ENCODE measurements at places on chromosomes 3 and 15. TPM values are rescaled to one million over a fixed set of nuclear protein-coding genes. Genes with fewer than 3 reads are reported as not detected.
A peak's percentile ranks its signal among the peaks of the same experiment; 100 is the strongest.

Gene ARRDC4
- 29.7 TPM for total RNA-seq

Gene TGM4
- total RNA-seq, result not detected

Gene CEP63
- total RNA-seq, result 5.3 TPM

Gene SNX22
- 0.53 TPM for total RNA-seq

Gene NGRN
- total RNA-seq, result 58.0 TPM

Gene MAP1A
- total RNA-seq, result 19.9 TPM

Gene CPNE9
- not detected for total RNA-seq

Gene CDHR4
- not detected for total RNA-seq

Gene DISP2
- 0.32 TPM for total RNA-seq

Gene OXSM
- total RNA-seq, result not detected

Gene STRIT1
- not detected for total RNA-seq

Gene ZNF621
- total RNA-seq, result 8.2 TPM

Gene DLEC1
- total RNA-seq, result 0.11 TPM

Gene STAB1
- 363 TPM for total RNA-seq

Gene FAH
- 23.4 TPM for total RNA-seq

DNA sequence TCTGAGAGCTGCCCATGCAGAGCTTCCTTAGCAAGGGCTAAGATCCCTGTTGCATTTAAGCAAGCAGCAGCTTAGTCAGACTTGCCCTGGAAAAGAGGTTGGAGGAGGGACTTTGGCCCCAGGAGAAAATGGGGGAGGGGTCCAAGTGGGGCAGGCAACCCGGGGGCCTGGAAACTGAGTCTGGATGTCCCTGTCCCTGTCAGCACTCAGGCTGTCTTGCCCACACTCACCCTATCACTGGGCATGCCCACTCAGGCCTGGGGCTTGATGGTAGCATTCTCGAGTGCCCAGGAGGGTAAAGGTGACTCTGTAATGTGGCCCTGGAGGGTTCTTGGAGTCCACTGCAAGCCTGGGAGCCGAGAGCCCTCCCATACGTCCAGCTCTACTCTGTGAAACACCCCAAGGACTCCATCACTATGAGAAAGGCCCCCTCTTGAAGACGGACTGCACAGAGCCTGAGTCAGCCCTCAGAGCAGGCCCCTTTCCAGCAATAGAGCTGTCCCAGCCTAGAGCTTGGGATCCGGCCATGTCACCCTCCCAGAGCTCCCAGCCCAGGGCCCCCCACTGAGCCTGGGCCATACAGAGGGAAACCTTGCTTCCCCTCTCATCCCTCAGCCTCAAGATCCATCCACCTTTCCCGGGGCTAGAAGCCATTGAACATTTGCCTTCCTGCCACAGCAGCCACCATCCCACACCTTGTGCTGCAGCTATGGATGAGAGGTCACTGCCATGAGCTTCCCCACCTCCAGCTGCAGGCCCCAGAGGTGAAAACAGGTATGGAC lies 13.4 kb downstream of the MYL3 start:
- no peaks in the 10 kb centered on the region for H3K27me3 ChIP-seq
- peaks cover 11% of the 10 kb centered on the region for H3K4me1 ChIP-seq
- no peak overlapping the region for H3K4me3 ChIP-seq
- no peaks in the 10 kb centered on the region for H3K36me3 ChIP-seq
- H3K27ac ChIP-seq, result no peak overlapping the region

DNA sequence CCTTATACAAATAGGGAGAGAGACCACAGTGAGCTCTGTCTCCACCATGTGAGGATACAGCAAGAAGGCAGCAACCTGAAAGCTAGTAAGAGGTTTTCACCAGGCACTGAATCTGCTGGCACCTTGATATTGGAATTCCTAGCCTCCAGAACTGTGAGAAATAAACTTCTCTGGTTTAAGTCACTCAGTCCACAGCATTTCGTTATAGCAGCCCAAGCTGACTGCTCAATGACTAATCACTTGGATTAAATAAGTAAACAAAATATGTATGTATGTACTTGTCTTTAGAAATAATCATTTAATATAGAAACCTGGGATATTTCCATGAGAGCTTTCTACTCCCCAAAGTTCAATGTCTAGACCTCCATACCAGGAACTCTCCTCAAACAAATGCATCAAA lies 162.0 kb downstream of the IMPG2 start:
- H3K4me3 ChIP-seq, result no peak overlapping the region
- H3K27ac ChIP-seq, result no peak overlapping the region
- H3K27me3 ChIP-seq, result no peaks in the 10 kb centered on the region

DNA sequence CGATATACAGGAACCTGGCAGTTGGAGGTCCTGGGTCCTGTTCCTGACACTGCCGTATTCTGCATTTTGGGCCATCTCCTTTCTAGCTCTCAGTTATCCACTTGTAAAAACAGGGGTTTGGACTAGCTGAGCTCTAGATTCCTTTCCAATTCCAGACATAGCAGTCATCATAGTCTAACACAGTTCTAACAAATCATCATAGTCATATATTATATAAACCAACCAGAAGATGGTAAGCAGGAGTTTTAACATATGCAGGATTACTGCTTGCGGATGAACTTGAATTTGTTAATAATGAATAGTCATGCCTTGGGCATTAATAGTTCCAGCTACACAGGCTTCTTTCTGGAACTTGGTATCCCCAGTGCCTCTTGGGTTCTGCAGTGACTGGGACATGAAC lies 26.6 kb downstream of the MASP1 start:
- H3K36me3 ChIP-seq, result no peaks in the 10 kb centered on the region
- H3K27ac ChIP-seq, result no peak overlapping the region
- no peaks in the 10 kb centered on the region for H3K27me3 ChIP-seq

- H3K27me3 ChIP-seq, result no peaks in the 10 kb centered on the region
- no peak for DNase-seq
- H3K36me3 ChIP-seq, result no peaks in the 10 kb centered on the region
- no peak overlapping the region for H3K27ac ChIP-seq
- H3K4me3 ChIP-seq, result no peak overlapping the region
These were observed 4.7 kb upstream of the NRROS start for GRCh38 chr3:196634829-196635228.

DNA sequence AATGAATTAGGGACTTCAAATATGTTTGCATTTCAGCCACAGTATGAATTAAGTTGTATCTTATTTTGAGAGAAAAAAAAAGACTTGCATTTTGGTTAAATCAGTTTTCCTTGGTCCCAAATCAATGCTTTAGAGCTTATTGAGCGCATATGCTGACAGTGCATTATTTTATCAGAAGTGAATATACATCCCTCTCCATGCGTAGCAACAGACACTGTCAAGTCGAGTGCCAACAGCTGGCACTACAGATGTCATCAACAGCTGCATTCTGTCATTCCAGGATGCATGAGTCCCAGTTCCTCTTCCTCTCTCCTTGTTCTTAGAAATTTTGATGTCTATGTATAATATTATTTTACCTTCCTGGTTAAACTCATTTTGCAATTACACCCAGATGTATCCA lies 156.1 kb upstream of the FOXB1 start:
- no peak overlapping the region for H3K4me3 ChIP-seq
- no peak for DNase-seq
- H3K4me1 ChIP-seq, result no peaks in the 10 kb centered on the region
- H3K36me3 ChIP-seq, result no peaks in the 10 kb centered on the region

DNA sequence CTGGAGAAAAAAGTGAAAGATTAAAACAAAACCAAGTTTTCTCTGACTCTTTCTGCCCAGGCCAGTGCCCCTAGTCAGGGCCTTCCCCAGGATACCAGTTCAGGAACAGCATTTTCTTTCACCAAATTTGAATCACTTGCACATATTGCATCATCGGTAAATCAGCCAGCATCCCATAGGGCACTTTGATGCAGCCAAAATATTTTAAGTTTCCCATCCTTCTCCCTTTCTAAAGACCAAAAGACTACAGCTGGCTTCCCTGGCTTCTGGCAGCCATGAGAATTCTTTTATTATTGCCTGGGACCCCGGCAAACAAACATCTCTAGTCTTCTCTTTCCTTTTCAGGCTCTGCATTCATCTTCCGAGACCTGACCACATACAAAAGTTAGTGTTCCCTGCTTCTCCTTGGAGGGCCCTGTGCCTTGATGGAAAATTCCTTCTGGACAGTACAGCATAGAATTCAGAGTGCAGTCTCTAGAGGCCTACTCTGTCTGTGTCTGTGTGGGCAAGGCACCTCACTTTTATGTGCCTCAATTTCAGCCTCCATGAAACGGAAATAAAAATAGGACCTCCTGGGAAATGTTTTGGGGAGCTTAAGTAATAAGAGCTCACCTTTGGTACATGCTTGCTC lies 348.0 kb downstream of the VPS13C start:
- H3K4me1 ChIP-seq, result no peaks in the 10 kb centered on the region
- no peaks in the 10 kb centered on the region for H3K27me3 ChIP-seq
- H3K4me3 ChIP-seq, result no peak overlapping the region
- no peak overlapping the region for H3K27ac ChIP-seq

DNA sequence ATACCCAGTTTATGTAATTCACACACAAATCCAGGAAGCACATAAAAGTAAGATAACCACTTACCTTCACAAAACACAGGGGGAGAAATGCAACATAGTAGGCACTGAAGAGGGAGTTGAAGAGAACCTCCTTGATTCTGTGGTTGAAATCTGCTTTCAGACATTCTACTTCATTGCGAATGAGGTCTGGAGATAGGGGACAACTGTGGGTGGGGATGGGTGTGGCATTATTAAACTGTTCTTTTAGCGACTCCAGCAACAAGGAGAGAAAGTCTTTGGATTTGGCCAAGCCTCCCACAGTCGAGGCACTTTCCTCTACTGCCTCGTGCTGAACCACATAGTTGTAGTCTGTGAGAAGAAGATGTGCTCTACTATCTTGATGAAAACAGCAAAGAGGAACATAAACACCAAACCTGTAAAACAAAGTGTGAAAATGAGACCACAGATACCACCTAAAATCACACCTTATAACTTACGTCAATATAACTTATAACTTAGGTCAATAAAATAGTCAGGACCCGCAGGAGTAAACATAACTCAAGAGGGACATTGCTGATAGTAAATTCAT lies 25.6 kb downstream of the TMEM39A start:
- H3K4me3 ChIP-seq, result no peak overlapping the region
- H3K4me1 ChIP-seq, result no peaks in the 10 kb centered on the region
- DNase-seq, result no peak
- peaks cover 65% of the 10 kb centered on the region for H3K36me3 ChIP-seq
- no peak overlapping the region for H3K27ac ChIP-seq
- no peaks in the 10 kb centered on the region for H3K27me3 ChIP-seq

- peak; percentile 99 for DNase-seq
- H3K36me3 ChIP-seq, result no peaks in the 10 kb centered on the region
- H3K4me3 ChIP-seq, result peak within 1 kb of the TSS; percentile 89
These were observed at the start of gene ACAP2 for GRCh38 chr3:195442573-195443390. Gene ACAP2, minus strand, starts transcription at chr3:195443020. Its CDS starts 173 bp downstream, at chr3:195442847.

DNA sequence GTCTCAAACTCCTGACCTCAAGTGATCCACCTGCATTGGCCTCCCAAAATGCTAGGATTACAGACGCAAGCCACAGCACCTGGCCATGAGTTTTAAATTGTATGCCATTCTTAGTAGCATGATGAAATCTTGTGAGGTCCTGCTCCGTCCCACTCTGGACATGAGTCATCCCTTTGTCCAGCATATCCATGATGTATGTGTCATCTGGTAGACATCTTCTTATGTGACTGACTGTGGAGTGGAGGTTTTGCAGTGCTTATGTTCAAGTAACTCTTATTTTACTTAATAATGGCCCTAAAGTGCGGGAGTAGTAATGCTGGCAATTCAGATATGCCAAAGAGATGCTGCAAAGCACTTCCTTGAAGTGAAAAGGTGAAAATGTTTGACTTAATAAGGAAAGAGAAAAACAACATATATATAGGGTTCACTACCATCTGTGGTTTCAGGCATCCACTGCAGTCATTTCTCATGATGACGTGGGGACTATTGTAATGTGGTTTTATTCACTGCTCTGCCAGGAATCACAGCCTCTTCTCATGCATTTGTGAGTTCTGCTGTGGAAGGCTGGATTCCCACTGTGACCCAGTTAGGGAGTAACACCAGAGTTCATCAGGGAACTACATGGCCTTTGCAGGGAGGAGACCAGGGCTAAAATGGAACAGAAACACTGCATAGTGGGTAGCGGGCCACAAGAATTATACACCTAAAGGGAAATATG lies 204.6 kb upstream of the STRIT1 start:
- H3K36me3 ChIP-seq, result no peaks in the 10 kb centered on the region
- DNase-seq, result no peak
- no peaks in the 10 kb centered on the region for H3K27me3 ChIP-seq
- no peak overlapping the region for H3K4me3 ChIP-seq
- no peak overlapping the region for H3K27ac ChIP-seq
- H3K4me1 ChIP-seq, result no peaks in the 10 kb centered on the region

GRCh38 chr3:14410503-14411165 lies 8.2 kb downstream of the SLC6A6 start:
- no peaks in the 10 kb centered on the region for H3K36me3 ChIP-seq
- H3K4me1 ChIP-seq, result peaks cover 4% of the 10 kb centered on the region
- H3K27ac ChIP-seq, result peak overlapping the region; percentile 58
- no peak overlapping the region for H3K4me3 ChIP-seq

DNA sequence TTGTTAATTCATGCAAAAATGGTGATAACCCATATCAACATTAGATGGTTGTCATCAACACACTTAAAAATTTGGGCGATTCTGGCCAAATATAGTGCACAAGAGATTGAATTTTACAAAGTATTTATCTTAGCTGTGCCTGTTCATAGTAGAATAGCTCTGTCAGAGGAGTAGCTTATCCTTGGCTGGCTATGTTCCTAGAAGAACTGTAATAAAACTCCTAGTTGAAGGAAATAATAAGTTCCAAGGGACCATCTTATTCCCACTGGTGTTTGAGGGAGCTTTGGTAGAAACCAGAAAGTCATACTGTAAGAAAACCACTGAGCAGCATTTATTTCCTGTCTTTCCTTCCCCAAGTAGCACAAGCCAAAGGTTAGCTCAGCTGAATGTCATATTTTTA lies 201.8 kb downstream of the GRM7 start:
- no peak overlapping the region for H3K27ac ChIP-seq
- no peak for DNase-seq
- H3K27me3 ChIP-seq, result no peaks in the 10 kb centered on the region
- no peak overlapping the region for H3K4me3 ChIP-seq

GRCh38 chr3:137296116-137296515 lies 338.3 kb downstream of the IL20RB start:
- H3K36me3 ChIP-seq, result no peaks in the 10 kb centered on the region
- H3K4me3 ChIP-seq, result no peak overlapping the region
- H3K27me3 ChIP-seq, result no peaks in the 10 kb centered on the region
- no peaks in the 10 kb centered on the region for H3K4me1 ChIP-seq
- H3K27ac ChIP-seq, result no peak overlapping the region
- no peak for DNase-seq

DNA sequence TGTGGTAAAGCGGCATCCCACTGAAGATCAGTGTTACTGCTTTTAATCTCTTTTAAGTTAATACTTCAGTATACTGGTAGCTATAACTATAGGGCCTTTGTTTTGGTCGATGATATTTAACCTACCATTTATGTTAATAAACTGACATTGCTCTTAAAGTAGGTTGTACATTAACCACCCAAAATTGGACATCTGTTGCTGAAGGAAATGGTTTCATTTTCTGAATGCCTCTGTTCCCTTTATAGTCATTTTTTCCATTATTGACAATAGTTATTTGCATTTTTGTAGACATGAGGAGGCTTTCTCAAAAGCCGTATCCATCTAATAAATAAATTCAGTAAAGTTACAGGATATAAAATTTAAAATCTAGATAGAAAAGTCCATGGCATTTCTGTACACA lies 252.4 kb upstream of the UBE2E1 start:
- H3K4me1 ChIP-seq, result no peaks in the 10 kb centered on the region
- H3K27me3 ChIP-seq, result no peaks in the 10 kb centered on the region
- no peaks in the 10 kb centered on the region for H3K36me3 ChIP-seq
- H3K27ac ChIP-seq, result no peak overlapping the region
- no peak overlapping the region for H3K4me3 ChIP-seq
